ENCODE measurements at places on chromosomes 6 and 20. TPM values are rescaled to one million over a fixed set of nuclear protein-coding genes. Genes with fewer than 3 reads are reported as not detected.

GRCh38 chr6:10478187-10479040, 42.7 kb upstream of the GCNT2 start:
- DNase-seq = peak; percentile 76

DNA sequence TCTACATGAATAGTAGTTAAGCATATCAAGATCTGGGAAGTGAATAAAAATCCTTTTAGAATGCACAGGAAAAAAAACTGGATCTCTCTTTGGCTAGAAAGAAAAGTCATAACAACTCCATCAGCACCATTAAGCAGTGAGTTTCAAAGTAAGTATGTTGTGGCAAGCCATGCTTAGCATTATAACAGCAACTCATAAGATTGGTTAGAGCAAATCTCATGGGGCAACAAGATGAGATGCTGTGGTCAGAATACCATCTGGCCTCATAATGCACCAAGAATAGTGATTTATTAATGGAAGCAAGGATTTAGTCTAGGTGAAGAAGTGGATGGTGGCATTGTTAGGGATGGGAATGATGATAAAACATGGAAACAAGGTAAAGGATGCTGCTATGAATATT, 159.4 kb downstream of the PHF3 start:
- DNase-seq = no peak

- DNase-seq = no peak
These were observed 78.1 kb downstream of the PRDM1 start for GRCh38 chr6:106163966-106164877.

GRCh38 chr6:157228426-157229131, 94.7 kb downstream of the TMEM242 start:
- DNase-seq = peak; percentile 66

DNA sequence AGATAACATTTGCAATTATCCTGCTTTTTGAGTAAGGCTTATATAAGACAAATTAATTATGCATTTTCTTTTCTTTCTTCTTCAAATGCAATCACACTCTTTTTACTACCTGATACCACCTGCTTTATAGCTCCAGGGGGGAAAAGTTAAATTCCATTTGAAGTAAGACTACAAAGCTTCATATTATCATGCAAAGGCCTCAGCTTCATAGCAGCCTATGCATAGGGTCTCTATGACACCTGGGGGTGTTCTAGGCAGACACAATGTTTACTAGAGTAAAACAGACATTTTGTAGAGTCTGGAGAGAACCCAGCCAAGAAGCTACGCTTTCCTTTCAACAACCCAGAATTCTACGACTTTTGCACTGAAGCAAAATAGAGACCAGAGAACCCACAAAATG, 148.0 kb downstream of the MCHR2 start:
- no peak for DNase-seq

Gene PAK5
- total RNA-seq = 0.22 TPM

Gene NKX2-2
- total RNA-seq = not detected

Gene PDE7B
- not detected for total RNA-seq

GRCh38 chr6:6712449-6713403, 124.2 kb downstream of the LY86 start:
- DNase-seq = no peak

DNA sequence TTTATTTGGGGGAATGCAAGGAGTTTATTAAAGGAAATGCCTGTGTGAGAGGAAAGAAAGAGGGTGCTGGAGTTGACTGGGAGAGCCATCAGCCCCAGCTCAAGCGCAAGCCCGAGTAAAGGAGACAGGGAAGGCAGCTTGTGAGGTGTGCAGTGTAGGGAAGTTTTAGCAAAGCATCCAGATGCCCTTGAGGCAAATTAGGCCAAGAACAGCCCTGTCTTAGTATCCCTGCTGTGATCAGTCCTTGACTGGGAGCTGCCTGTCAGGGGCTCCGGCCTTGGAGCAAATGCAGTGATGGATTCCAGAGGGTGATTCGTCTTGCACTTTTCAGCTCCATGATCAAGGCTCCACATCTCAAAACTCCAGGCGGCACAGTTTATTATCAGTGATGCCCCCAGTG, 561.7 kb downstream of the KIF16B start:
- DNase-seq = no peak

Gene CCM2L
- total RNA-seq = 8.3 TPM

Gene ADGB
- not detected for total RNA-seq

- no peak for DNase-seq
These were observed 25.9 kb downstream of the NEDD9 start for GRCh38 chr6:11206576-11206975.

All from H7 (cell line).